ENCODE measurements at places on chromosomes 3 and 15.

- no peak for DNase-seq
Observed at GRCh38 chr3:177104299-177104992, 92.8 kb downstream of the TBL1XR1 start.

- DNase-seq, result no peak
Observed at GRCh38 chr3:104437891-104438290, 928.8 kb upstream of the ALCAM start.

- DNase-seq, result no peak
Observed at GRCh38 chr3:174636451-174636850, 222.7 kb upstream of the NAALADL2 start.

DNA sequence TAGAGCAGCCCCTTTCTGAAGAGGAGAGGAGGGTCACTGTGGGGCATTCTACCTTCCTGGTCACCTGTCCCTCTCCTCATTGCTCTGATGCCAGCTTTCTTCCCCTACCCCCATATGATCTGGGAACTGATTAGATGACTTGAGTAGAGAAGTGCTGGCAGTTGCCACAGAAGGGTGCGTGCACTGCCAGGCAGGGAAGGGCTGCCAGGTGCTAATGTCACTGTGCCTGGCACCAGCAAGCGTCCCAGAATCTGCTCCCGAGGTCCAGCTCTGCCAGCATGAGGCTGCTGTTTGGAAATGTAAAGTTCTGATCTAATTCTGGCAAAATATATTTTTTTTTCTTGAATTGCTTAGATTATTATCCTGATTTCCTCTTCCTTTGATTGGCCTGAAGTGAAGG is 52.8 kb downstream of the PPM1L start:
- no peak for DNase-seq

DNA sequence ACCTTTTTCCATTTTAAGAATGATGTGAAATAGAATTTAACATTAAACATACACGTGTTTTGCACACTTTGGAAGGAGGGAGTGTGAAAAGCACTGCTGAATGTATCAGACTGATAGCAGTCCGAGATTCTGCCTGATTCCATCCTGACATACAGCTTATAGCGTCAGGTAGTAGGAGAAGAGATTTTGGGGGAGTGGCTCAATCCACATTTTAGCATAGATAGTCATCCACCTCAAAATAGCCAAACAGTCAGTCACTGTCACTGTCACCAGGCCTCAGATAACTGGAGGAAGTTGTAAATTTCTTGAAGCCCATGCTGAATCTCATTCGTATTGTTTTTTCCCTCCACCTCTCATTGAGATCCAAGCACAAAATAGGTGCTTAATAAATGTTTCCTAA is 35.4 kb upstream of the ARHGEF26 start:
- no peak for DNase-seq

DNA sequence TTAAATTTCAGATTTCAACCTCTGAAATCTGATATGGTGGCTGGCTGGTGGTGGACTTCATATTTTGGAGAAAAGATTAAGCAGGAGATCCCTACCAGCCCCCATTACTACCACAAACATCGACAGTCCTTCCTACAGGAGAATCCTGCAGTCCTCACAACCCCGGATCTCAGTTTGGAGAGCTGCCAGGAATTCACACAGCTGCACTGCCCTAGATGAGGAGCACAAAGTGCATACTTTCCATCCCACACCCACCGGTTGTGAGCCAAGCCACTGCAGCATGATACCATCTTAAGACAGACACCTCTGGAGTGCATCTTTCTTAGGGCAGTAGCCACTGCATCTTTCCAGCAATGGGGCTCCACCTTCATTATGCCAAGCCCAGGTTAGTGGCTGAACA is 185.5 kb upstream of the GPR149 start:
- DNase-seq, result no peak

DNA sequence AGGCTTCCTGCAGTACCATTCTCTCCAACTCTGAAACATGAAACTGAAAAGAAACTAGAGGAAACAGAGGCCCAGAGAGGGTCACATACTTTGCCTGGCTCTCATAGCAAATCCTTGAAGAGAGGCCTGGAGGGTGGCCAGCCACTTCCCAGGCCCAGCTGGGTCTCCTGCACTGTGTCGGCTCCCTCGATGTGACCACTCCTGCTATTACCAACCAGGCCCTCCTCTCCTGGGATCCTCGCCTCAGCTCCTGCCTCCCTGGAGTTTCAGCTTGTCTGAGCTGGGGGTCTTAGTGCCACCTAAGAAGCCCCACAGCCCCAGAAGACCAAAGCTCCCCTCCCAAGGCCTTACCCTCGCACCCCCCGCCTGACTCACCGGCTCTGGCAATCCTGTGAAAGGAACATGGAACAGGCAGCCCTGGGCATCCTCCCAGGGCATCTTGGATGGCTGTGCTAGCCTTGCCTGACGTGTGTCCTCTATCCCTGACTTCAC is 4.6 kb downstream of the LOXL1 start:
- no peak for DNase-seq
